ENCODE measurements at places on chromosomes 5 and 9.

DNA sequence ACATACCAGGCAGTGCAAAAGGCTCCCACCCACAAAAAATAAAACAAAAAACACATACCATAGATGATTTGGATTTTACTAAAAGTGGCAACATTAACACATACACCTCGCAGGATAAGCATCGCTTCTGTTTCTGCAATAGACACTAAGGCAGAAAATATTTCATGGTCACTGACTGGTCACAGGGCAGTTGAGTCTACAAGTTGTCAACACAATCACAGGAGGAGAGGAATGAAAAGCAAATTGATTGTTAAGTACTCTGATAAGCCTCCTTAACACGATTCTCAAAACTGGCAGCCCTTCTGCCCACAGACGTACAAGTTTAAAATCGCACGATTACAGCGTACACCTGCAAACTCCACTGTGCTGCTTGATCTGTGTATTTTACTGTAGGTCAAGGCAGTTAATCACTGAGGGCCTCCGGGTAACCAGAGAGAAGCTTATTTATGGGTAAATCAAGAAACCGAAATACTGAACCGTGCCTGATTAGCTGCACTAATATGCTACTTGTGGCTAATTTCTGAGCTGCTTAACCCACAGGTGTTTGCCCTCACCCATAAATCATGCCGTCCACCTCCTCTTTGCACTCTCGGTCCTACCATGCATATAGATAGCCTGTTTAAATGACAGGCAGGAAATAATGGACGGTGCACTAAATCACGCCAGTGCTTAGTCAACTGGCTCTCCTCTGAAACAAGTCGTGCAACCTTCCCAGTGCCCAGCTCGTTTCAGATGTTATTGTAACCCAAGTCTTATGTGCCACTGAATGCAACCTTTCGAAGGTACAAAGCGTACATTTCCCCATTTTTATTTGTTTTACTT lies 659.4 kb upstream of the ADAMTS16 start:
- DNase-seq, result peak; percentile 95

- no peak for DNase-seq
These were observed 25.0 kb upstream of the OCLN start for GRCh38 chr5:69467442-69468225.

DNA sequence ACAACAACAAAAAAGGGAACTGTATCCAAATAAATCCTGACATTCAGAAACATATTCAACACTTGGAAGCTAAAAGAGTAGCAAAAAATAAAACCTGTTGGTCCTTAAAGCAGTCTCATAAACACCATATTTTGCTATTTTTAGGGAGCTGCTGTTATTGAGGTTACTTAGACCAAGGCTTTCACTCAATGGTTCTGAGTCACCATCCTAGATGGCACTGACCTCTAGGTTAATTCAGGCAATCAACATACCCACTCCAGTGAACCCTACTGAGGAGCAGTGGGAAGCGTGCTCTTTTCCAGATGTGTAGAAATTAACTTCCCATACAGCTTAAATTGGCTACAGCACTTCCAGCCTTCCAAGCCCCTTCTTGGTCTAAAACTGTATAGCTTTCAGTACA lies 5.2 kb downstream of the GNAQ start:
- DNase-seq, result peak; percentile 51

DNA sequence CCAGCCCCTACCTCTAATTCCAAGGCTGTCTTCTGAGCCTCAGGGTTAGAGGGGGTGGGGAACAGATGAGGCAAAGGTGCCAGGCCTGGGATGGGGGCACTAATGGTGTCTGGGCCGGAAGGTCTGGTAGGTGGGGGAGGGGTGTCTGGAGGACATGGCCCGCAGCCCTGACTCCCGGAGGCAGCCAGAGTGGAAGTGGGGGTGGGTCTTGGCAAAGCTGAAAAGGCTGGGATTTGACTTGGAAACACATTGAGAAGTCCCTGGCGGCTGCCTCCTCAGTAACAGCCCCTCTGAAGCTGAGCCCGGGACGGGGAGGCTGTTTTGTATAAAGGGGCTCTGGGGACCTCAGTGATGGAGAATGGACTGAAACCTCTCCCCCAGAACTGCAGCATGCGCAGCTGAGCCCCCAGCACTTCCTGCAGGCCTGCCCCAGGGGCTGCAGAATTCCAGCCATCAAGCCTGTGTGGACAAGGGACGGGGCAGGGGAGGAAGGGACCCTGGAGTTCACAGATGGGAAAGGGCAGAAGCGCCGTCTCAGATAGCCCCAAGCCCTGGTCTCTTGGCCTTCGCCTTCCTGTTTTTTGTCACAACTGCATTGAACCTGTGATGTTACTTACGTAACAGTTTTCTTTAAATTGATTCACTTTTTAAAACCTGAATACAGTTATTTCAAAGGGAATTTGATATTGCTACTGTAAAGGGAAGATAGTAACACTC lies 49.3 kb upstream of the SYNPO start:
- DNase-seq, result no peak

GRCh38 chr5:94776167-94776566 lies 157.7 kb downstream of the SLF1 start:
- no peak for DNase-seq

- no peak for DNase-seq
These were observed 300.7 kb downstream of the KDM4C start for GRCh38 chr9:7058473-7058872.

Data from Caki2 (cell line).